ENCODE measurements at places on chromosomes 11 and 22. TPM values are rescaled to one million over a fixed set of nuclear protein-coding genes. Genes with fewer than 3 reads are reported as not detected.
A peak's percentile ranks its signal among the peaks of the same experiment; 100 is the strongest.

DNA sequence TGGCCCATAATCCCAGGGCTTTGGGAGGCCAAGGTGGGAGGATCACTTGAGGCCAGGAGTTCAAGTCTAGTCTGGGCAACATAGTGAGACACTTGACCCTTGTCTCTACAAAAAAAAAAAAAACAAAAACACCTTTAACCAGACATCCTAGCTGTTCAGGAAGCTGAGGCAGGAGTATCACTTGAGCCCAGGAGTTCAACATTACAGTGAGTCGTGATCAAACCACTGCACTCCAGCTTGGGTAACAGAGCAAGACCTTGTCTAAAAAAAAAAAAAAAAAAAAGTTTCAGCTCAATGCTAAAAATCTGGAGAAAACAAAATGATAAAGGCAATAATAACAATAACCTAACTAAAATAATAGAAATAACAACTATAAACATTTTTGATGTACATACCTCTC is 22.6 kb upstream of the APLP2 start:
- no peak for DNase-seq

GRCh38 chr22:20531404-20532201 is 24.2 kb downstream of the MED15 start:
- DNase-seq: no peak

GRCh38 chr11:125579811-125580210 is 10.5 kb downstream of the EI24 start:
- DNase-seq: no peak

The TTC28 gene
- 11.2 TPM for polyA plus RNA-seq

- DNase-seq: no peak
These were observed 129.4 kb upstream of the SLC5A12 start for GRCh38 chr11:26851291-26851690.

- no peak for DNase-seq
These were observed 4.2 kb downstream of the PLA2G3 start for GRCh38 chr22:31136155-31136554.

The GPR83 gene
- 0.02 TPM for polyA plus RNA-seq

The HTR3A gene
- polyA plus RNA-seq: not detected

- peak; percentile 55 for DNase-seq
These were observed 2.4 kb downstream of the VPS37C start for GRCh38 chr11:61158691-61159381.

DNA sequence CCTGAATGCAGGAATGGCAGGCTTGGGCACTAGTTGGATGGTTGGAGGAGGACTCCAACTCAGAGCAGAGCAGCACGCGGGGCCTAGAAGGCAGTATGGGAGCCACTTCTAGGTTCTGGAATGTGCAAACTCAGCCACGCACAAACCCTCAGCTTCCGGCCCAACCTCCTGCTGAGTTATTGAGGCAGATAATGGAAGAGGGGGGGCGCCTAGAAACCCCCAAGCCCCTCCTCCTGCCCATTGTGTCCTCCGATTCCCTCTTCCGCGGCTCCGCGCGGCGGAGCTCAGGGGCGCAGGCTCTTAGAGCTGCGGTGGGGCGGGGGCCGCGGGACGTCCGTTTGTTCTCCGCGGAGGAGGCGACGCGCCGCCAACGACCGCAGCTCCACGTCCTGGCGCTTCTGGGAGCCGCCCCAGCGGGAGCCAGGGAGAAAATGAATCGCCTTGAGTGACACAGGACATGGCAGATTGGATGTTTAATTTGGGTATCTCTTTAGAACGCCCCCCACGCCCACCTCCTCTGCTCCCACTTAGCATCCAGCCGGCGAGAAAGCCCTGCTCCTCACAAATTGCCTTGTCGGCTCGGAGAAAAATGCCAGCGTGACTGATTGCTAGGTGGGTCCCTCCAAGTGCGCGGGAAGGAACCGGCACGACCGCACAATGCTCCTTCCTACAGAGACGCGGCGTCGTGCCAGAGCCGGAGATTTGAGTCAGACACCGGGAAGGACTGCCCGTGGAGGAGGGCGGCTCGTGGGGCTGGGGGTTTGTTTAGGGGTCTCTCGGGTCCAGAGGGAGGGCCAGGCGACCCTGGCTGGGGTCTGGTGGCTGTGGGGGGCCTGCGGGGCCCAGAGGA is 144.6 kb downstream of the NECTIN1 start:
- DNase-seq: peak; percentile 18

The TP53AIP1 gene
- polyA plus RNA-seq: not detected

DNA sequence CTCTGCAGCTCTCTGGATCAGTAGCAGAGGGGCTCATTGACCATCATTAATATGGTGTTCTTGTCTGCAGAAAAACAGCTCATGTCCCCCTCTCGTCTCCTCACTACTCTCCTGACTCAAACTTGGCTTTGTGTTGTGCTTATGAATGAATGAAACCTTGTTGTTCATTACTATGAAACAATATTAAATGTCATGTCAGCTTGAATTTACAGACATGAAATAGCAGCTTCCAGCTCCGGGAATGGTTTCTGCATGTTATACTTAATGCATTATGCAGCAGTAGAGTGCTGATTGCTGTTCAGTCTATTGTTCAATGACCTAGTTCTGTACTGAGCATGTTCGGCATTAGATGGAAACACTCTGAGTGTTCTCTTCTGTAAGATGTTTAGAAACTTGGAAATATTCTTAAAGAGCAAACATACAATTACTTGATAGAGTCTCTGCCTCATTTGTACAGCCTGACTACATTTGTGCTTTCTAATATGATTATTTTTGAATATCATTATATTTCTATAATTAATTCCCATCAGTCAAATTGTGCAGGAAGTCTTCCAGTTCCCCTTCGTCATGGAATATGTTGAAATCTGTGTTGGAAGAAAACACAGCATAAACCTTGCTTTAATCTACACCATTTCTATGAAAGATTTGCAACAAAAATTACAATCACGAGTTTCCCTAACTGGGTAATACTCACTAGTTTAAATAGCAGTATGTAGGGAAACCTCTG is 340.4 kb downstream of the SOX6 start:
- DNase-seq: no peak

- DNase-seq: no peak
These were observed 86.4 kb downstream of the KIRREL3 start for GRCh38 chr11:126914166-126914565.

Measured in AG04450 (cell line).